Smooth muscle cell of the brain vasculature (primary cell): ENCODE measurements at places on chromosomes 12 and 14.

- DNase-seq = no peak
Observed at GRCh38 chr12:52437508-52437907, 3.3 kb upstream of the KRT75 start.

DNA sequence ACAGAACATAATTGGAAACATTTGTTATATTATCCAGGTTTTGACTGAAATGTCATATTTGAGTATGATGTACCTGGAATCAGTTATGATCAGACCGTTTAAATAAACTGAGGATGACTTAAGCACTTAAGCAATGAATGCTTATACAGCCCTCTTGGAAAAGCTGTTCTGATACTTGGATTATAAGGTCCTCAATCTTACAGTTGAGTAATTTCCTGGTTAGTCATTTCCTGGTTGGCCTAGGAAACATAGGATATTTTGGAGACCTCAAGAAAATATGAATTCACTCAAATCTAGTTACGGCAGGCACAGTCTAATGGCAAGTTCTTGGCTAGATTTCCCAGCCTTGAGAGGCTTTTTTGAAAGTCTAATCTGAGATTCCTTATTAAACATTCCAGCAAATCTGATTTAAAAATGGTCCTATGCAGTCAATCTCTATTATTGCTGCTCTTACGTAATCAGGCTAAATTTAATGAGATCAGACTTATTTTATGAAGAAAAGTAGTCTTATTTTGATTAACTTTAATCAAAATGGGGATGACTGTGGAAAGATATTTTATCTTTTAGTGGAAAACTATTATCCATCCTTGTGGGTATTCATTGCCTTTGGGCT is 447.2 kb downstream of the SNAPC1 start:
- peak; percentile 4 for DNase-seq

DNA sequence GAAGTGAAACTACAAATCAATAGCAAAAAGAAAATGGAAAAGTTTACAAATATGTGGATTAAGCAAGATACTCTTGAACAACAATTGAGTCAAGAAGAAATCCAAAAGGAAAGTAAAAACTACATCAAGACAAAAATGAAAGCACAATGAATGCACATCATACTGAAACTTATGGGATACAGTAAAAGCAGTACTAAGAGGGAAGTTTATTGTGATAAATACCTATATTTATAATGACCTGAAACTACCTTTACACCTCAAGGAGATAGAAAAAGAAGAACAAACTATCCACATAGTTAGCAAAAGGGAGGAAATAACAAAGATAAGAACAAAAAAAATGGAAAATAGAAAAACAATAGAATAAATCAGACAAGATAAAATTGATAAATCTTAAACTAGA is 375.0 kb downstream of the TRHDE start:
- no peak for DNase-seq

DNA sequence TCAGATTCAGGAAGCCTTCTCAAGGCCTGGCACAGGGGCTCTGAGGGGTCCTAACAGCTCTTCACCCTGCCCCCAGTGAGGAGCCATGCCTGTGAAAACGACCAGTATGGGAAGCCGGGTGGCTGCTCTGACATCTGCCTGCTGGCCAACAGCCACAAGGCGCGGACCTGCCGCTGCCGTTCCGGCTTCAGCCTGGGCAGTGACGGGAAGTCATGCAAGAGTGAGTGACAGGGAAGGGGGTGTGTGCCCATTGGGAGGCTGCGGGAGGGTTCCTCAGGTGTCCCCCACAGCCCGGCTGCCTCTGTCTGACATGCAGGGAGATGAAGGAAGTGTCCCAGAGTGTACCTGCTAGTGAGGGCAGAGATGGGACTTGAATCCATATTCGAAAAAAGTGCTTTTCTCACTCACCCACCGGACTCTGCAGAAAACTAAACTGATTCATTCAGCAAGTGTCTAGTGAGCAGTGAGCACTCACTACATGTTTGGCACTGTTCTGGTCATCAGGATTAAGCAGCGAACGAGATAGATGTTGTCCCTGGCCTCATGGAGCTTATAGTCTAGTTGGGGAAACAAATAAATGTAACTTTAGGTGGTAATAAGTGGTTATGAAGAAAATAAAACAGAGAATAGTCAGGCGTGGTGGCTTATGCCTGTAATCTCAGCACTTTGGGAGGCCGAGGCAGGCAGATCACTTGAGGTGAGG is 9.4 kb upstream of the LRP1-AS start:
- no peak for DNase-seq

DNA sequence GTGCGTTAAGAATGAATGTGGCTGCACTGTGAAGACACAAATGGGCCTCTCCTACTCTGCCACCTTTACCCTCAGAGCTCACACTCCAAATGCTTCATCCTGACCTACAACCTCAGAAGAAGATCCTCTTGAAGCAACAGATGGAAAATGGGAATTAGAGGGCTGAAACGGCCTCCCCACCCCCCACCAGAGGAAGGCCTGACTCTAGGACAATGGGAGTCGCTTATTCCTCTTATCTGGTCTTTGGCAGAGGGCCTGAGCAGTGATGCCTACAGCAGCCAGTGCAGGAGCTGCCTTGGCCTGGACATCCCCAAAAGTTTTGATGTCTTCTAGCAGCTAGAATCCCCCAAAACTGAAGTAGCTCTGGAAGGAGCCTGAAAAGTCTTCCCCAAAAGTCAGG is 29.2 kb downstream of the BTBD7 start:
- no peak for DNase-seq

DNA sequence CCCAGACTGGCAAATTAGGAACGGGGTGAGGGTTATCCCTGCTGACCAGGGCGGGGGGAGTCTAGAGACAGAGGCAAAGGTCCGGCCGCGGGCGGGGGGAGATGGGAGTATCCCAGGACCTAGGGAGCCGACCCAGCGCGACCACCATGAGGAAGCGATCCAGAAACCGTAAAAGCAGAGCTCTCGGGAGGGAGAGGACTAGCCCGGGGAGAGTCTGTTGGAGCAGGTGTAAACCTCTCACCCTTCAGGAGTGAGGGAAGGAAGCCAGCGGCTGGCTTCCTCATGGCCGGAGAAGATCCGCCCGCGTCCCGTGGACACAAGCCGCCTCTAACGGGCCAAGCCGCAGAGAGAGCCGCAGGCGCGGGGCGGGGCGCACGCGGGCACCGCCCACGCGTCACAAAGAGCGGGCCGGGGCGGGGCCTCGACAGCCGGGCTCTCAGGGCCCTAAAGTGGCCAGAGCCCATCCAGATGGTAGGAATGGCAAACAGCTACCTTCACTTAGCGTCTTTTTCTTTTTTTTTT is at the start of gene ACRBP:
TSS of gene ACRBP (minus strand) at position 350 of the 522 bp plus-strand sequence. CDS start at position 284, 66 bp downstream.
- no peak for DNase-seq

DNA sequence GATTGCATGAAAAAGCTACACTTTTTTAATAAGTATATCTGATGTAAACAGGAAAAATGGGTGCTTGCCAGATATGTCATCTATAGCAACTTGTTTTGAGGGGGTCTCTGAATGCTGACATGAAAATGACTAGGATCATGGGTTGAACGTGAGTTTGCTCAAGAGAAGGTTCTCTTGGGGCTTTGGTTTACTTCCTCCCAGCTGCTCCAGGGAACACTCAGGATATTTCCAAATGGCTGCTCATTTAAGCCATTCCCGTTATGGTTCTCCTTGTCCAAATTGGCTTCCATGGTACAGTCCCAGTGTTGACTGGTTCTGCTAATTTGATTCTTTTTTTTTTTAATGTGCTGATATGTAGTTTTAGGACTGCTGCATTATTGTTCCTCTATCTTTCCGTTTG is 118.3 kb downstream of the ETV6 start:
- no peak for DNase-seq

DNA sequence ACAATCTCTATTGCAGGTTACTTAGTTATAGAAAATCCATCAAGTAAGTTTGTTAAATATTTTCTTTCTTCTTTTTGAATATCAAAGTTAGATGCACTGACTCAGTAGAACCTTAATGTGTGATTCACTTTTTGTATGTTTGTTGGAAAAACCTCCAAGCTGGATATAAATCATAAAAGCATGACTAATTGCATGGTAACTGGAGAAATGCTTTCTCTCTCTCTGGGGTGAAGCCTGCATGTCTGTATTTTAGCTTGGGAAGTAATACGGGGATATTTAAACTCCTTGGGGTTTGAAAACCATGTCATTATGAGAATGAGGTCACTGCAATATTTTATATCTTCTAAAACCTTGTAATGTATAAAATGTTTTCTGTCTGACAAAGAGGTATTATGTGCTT is 58.6 kb upstream of the MYF6 start:
- no peak for DNase-seq

DNA sequence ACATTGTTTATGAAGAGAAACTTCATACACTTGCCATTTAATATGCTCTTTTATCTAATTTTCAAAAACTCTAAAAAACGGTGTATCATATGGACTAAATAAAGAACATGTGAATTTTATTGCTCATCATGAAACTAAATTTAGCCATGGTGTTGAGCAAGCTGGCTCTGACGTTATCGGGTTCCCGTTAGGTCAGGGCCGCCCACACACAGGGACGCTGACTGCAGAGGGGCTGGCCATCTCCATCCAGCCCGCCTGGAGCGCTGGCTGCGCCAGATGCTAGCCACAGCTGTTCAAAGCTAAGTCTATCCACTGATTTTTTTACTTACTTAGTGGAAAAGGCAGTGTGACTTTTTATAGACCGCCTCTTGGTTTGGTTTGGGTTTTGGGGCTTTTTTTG is 36.5 kb upstream of the DYNC1H1 start:
- peak; percentile 87 for DNase-seq

- no peak for DNase-seq
Observed at GRCh38 chr12:2930865-2931264, 28.3 kb upstream of the TEAD4 start.

- DNase-seq = no peak
Observed at GRCh38 chr14:95522556-95522955, 6.1 kb upstream of the SYNE3 start.

- no peak for DNase-seq
Observed at GRCh38 chr12:84497819-84498218, 414.8 kb downstream of the SLC6A15 start.

DNA sequence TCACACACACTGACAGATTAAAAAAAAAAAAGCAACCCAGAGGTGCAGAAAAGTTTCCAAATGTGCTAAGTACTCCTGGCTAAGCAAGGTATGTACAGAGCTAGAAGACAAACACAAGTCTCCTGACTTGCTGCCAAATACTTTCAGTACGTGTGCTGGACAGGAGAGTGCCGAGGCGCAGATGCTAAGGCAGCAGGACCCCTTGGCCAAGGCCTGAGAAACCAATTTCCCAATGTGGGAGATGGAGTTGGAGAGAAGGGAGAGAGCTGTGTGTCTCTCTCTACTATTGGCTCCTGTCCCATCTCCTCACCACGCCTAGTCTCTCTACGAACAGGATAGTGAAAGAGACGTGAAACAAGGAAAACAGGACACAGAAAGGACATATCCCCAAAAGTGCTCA is 5.3 kb downstream of the SPRYD3 start:
- no peak for DNase-seq

DNA sequence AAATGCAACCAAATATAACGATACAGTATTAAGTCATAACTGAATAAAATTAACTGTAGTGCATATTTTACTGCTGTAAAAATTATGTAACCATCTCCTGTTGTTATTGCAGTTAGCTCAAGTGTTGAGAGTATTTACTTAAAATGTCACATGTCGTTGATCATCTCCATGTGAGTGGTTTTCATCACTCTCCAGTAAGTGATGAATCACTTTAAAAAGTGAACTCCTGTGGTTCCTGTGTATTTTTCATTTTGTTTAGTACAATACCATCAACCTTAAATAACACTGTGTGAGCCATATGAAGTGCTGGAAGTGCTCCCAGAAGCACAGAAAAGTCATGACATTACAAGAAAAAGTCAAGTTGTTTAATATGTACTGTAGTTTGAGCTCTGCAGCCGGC is 104.7 kb upstream of the SLCO1B1 start:
- peak; percentile 55 for DNase-seq

DNA sequence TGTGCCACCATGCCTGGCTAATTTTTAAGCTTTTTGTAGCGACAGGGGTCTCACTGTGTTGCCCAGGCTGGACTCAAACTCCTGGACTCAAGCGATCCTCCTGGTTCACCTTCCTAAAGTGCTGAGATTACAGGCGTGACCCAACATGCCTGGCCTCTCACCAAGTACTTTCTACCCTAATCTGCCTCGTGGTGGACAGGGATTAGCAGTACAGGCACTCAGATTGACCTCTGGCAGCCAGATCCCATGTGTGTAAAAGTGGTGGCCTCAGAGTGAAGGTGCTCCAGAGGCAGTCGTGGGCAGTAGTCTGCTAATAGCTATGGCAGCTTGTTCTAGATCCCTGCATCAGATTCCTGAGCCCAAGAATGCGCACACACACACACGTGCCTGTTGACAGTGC is 30.9 kb downstream of the MTHFD1 start:
- no peak for DNase-seq
